Left ventricle myocardium inferior (tissue), 1 donor: ENCODE measurements at places on chromosomes 6 and 20.

DNA sequence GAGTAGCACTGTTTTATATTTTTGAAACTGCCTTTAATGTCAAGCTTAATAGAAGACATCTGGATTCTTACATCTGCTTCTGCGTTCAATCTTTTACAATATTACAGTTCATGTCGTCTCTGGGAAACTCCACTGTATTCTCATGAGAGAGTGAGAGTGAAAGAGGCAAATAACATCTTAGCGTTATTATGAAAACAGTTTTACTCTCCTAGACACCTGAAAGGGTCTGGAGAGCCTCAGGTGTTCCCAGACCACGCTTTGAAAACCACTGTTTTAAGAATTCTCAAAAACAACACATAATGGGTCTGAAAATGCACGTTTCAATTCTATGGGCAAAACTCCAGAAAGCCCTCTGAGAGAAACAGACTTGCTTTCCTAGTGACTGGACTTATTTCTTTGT, 63.3 kb downstream of the ARHGAP18 start:
- DNase-seq, result no peak

- DNase-seq, result no peak
Observed at GRCh38 chr20:25580711-25581110, 4.6 kb downstream of the NINL start.

DNA sequence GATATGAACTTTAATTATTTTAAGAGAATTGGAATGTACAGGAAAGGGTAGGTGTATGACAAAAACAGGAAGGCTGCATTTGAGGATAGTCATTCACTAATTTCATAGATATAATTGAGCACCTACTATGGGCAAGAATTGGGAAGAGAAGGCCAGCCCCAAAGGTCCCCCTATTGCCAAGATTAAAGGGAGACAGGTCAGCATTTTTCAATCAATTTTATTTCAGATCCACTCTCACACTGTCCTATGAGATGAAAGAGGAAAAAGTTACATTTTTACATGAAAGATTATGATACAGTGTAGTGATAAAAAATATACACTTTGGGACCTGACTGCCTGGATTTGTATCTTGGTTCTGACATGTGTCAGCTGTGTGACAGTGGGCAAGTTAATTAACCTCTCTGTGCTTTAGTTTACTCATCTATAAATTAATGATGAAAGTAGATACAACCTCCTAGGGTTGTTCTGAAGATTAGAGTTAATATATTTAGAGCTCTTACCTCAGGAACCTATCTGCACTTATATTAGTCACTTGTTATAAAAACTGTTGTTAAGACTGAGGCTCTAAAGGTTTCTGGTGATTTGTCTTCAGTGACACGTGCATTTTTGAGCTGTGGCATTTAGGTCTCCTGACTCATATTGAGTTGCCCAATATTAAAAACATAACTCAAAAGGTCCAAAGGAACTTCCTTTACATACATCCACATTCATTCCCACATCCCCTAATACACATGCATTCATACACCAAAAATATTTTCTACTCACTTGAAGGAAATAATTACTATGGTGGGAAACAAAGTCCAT, 45.7 kb downstream of the SCGN start:
- no peak for DNase-seq

GRCh38 chr6:36968266-36968977, 13.9 kb downstream of the PI16 start:
- peak; percentile 62 for DNase-seq

GRCh38 chr6:165662041-165662748, 846 bp downstream of the PDE10A start:
- peak; percentile 51 for DNase-seq

DNA sequence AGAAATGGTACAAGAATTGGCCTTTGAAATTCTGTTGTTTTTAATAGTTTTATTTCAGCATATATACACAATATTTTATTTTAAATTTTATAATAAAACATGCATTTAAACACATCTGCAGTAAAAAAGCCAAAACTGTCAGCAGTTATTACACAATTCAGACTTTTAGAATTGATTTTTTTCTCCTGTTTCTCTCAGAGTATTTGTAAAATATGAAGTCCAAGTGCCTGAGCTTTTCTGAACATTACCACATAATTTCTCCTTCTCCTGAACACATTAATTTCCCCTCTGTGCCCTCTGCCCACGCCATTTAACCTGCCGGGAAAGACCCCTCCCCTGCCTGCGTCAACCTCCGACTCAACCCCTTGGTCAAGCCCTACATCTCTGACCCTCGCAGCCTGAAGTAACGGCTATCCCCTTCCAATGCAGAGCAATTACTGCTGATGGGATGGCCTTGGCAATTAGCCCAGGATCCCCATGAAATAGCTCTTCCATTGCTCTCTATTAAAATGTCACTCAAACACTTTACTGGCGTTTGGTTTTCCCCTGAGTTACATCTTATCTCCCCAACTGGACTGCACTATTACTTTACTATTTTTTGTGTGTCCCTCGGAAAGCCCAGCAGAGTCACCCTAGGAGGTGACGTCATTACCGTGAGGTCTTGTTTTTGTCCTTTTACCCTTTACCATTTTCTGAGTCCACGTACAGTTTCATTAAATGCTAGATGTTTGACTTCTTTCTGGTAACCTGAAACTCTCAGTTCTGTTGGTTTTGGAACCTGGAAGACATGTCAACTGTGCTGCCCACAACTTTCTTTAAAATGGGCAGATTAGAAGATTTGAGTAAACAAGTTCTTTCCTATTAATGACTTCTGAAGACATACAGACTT, 146.7 kb upstream of the TAB2 start:
- peak; percentile 21 for DNase-seq

GRCh38 chr6:109326351-109326750, 55.9 kb downstream of the CD164 start:
- no peak for DNase-seq

GRCh38 chr6:80674669-80675068, 568.2 kb downstream of the BCKDHB start:
- DNase-seq, result no peak

GRCh38 chr6:53704700-53705099, 39.1 kb upstream of the KLHL31 start:
- DNase-seq, result no peak

DNA sequence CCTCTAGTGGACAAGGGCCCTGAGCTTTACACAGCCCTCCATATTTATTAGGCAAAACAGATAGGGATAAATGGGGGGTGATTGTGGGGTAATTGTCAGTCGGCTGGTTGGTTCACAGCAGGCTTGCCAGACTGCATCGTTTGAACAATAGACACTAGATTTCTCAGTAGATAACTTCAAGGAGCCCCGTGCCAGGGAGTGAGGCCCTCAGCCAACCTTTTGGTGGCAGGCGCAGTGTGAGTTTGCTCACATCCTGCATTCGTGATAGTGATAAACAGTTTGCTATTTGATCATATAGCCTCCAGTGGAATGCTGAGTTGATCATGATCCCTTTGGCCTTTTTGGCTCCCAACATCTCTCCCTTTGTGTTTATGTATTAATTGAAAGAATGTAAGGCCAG, 3.6 kb upstream of the ABHD12 start:
- DNase-seq, result no peak

DNA sequence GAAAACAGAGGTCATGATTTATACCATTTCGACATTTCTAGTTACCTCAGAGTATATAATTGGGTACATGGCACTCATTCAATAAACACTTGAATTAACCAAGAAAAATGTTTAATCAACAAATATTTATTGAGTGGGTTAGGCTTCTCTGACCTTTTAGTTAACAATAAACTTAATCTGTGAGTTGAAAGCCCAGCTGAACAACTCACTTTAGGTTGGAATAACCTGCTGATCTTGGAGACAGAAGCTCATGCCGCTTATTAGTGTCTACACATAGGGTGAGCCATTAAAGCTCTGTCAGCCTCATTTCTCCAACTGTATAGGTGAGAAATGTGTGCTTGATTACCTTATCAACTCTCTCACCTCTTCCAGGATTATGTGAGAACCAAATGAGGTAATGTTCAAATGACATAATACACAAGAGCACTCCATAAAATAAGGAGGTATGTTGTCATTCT, 98.2 kb upstream of the DTNBP1 start:
- no peak for DNase-seq

DNA sequence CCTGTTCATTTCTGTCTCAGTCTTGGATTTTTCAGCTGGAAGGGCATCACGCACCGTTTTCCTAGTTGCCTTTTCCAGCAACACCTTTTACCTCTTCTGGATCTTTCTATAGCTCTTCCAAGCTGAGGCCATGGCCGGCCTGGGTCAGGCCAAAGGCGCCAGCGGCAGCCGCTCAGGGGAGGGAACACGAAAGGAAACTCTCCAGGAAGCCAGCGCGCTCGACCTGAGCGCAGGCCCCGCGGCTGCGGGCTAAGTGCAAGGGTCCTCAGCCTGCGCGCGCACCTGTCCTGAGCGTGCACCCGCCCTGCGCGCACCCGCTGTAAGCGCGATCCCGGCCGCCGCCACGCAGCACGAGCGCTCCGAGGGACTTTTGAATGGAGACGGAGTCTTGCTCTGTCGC, 43.8 kb upstream of the TMEM181 start:
- no peak for DNase-seq
